Motor neuron (in vitro differentiated cells): ENCODE measurements at places on chromosomes 4 and X.

- no peak for ATAC-seq
Observed at GRCh38 chrX:46665232-46666152, 91.9 kb downstream of the CHST7 start.

GRCh38 chr4:142960867-142961644 is 115.0 kb upstream of the INPP4B start:
- no peak for ATAC-seq

DNA sequence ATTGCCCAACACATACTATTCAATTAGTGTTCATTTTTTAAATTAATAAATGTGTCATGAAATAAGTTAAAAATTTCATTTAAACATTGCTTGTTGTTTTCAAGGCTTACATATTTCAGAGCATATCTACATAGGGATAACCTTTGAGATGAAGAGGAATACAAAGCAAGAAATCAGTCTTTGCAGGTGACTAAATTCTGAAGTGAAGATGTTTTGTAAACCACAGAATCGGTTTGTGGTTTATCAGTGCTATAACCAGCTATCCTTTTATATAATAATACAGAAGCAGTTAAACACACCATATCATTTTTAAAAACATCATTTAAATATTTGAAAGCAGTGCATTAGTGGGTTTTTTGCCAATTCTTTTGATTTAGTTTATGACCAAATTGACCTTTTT is 26.9 kb downstream of the FAM241A start:
- ATAC-seq, result no peak

- ATAC-seq, result no peak
Observed at GRCh38 chr4:53076374-53076958, 214.3 kb downstream of the RASL11B start.

GRCh38 chrX:23904096-23904495 is 3.6 kb downstream of the APOO start:
- ATAC-seq, result no peak

DNA sequence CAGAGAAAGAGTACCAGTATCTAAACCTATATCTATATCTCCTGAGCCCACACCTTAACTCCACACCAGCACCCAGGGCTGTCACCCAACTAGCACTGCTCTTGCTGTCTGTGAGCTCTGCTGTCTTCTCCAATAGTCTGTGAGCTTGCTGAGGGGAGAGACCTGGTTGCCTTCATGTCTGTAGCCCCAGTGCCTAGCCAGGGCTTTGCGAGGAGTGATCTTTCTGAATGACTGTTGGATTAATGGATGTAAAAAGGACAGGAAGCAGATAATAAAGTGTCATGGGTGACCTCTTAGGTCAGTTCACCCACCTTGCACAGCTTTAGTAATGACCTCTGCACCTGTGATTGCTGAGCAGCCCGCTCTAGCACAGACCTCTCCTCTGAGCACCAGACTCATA is 30.5 kb downstream of the CNGA2 start:
- ATAC-seq, result no peak

DNA sequence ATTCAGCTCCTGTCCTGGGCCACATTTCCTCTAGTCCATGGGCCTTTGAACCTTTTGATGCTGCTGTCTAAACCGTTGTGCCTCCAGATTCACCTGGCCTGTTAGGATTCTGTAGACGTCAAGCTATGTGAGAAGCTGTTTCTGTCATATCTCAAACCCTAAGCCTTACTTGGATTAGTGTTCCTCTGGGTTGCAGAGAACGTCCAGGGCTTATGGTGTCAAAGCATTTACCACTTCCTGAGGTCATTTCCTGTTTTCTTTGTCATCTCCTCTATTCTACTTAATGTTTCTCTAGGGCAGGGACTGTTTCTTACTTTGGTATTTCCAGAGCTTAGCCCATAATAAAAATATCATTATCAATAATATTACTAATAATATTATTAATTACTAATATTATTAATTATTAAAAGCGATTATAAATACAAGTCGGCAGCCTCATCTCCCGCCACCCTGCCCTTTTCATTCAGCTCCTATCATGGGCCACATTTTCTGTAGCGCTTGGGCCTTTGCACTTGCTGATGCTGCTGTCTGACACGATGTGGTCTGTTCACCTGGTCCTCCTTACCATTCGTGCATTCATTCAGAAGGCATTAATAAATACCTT is 19.1 kb downstream of the PRIMPOL start:
- no peak for ATAC-seq

GRCh38 chr4:185015108-185015507 is 3.2 kb upstream of the HELT start:
- no peak for ATAC-seq

DNA sequence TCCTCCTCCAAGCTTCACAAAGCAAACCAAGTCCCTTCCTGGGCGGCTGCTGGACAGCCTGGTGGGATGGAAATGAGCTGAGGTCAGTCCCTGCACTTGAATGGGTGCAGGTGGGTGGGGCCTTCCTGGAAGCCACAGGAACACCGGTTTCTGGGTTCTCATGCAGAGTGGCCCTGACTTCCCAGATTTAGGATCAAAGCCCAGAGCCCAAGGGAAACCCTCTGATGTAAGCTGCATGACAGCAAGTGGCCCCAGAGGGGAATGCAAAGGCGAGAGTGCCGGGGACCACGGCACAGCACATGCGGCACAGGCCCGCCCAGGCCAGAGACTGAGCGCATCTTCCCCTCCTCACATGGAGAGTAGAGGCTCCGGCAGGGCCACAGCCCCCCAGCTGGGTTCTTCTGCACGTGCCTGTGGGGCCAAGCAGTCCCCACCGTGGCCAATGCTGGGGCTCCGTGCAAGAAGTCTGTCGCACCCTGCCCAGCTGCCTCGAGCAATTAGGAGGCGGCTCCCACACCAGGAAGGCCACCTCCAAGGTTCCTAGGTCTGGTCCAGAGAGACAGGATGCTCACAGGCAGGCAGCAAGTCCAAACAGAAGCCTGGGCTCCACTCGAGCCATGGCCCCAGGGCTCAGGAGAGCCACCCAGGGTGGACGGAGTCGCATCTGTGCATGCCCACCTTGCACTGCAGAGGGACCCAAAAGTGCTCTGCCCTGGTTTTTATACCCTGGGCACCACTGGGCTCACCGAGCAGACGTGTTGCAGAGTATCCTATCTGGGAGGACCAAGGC is 83.0 kb downstream of the HTRA3 start:
- no peak for ATAC-seq

DNA sequence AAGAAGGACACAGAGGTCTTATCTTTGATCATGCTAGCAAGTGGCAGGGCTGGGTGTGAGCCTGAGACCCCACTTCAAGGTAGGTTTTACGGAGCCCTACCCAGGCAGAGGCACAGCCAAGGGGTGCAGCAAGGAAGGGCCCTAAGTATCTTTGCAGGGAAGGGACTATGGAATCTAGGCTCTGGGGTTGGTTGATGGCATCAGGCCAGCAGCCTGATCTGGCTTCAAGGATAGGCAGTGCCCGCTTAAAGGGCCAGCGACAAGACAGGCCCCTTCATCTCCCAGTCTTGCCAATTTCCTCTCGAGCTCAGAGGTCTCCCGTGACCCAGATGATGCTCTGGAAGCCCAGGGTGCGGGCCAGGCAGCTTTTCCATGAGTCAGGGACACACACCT is 5.8 kb downstream of the ABLIM2 start:
- ATAC-seq, result no peak
